ENCODE measurements at places on chromosomes 4 and X.
A peak's percentile ranks its signal among the peaks of the same experiment; 100 is the strongest.

GRCh38 chr4:4704267-4704666, 155.2 kb upstream of the MSX1 start:
- peak; percentile 45 for DNase-seq

- peak; percentile 68 for DNase-seq
Observed at GRCh38 chrX:48696909-48697727, 584 bp downstream of the SUV39H1 start.

DNA sequence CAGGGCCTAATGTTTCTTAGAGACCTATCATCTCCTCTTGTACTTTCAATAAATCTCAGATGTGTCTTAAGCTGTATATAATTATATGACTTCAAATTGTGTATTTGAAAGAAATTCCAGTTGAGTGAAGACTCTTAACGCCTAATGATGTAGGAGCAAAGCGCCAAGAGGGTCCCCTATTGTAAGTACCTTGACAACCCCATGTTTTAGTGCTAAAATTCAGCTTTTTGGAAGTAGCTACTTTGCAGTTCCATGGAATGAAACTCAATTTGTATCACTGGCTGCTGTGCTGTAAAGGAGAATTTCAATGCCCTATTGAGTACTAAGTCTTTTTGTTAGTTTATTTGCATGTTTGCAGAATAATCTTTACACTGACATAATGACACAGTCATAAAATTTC, 1826.6 kb upstream of the AGA start:
- no peak for DNase-seq

DNA sequence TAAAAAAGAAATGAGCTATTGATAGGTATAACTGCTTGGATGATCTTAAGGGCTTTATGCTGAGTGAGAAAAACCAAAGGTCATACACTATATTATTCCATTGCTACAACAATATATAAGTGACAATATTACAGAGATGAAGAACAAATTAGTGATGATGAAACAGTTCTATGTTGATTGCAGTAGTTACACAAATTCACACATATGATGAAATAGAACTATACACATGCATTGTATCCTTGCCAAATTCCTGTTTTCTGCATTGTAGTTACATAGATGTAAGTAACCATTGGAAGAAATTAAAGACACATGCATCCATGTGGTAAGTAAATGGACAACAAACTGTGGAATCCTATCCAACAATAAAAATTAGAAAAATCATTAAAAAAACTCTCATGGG, 76.5 kb downstream of the CENPC start:
- DNase-seq: no peak

DNA sequence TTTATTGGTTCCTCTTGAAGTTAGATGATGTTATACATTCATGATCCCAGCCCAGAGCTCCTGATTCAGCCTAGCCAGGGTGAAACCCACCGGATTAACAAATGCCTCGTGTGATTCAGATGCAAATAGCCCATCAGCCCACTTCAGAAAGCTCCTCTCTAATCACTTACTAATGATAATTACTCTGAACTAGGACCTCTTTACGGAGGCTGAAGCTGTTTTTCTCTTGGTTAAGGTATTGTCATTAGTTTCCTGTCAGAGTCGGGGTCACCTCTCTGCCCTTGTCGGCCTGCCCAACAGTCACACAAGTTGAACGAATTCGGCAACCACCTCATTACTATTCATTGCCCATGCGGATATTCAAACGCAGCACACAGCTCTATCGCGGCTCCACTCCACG, 36.6 kb downstream of the ZFP42 start:
- DNase-seq: no peak

DNA sequence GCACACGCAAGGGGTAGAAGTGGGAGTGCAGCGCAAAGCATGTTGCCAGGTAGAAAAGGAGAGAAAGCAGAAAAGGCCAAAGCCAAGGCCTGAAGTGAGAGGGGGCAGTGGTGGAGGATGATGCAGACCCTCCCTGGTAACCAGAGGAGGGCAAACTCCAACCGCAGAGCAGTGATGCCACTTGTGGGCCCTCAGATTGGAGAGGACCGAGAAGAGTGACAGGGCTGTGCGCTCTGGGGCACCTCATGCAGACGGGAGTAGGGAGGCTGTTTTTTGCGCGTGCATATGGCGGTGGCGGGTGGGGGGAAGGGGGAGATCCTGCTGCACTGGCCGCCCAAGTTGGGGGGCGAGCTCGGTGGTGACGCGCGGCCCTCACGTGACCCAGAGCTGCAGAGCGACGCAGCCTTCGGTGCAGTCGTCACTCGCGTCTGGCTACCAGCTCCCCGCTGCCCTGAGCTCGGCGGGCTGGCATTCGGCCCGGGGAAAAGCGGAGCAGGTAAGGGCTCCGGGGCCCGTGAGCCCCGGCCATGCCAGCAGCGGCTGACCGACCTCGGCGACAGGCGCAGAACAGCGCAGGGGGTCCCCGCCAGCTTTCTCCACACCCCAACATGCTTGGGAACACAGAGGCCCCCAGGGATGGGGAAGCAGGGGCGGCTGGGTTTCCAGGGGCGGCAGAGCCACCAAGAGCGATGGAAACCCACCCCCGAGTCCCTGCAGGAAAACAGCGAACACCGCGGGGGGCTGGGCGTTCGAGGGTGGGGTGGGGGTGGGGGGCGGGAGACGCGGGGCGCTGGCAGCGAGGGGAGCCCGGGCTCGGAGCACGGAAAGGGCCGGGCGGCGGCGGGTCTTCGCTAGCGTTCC, at the start of gene BEX3:
Gene BEX3 (plus strand): TSS at position 421 of the 861 bp plus-strand sequence. CDS start 984 bp downstream, outside the sequence.
- peak; percentile 30 for DNase-seq

DNA sequence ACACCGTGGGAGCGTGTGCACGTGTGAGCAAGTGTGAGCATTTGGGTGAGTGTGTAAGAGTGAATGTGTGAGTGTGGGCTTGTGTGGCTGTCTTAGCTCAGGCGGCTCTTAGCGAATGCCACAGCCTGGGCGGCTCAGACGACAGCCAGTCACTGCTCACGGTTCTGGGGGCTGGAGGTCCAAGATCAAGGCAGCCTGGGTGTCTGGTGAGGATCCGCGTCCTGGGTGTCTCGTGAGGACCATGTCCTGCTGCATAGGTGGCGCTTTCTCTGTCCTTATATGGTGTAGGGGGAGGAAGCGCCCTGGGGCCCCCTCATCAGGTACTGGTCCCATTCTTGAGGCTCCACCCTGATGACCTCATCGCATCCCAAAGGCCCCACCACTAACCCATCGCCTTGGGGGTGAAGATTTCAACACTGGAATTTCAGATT, 4.5 kb downstream of the DOK7 start:
- DNase-seq: no peak

- peak; percentile 92 for DNase-seq
Observed at GRCh38 chr4:129641179-129641578, 545.2 kb downstream of the C4orf33 start.

Measured in OCI-M1 (cell line).